ENCODE measurements at places on chromosomes 12 and 14. TPM values are rescaled to one million over a fixed set of nuclear protein-coding genes. Genes with fewer than 3 reads are reported as not detected.

AKAP3 gene
- total RNA-seq: 1.3 TPM

DNA sequence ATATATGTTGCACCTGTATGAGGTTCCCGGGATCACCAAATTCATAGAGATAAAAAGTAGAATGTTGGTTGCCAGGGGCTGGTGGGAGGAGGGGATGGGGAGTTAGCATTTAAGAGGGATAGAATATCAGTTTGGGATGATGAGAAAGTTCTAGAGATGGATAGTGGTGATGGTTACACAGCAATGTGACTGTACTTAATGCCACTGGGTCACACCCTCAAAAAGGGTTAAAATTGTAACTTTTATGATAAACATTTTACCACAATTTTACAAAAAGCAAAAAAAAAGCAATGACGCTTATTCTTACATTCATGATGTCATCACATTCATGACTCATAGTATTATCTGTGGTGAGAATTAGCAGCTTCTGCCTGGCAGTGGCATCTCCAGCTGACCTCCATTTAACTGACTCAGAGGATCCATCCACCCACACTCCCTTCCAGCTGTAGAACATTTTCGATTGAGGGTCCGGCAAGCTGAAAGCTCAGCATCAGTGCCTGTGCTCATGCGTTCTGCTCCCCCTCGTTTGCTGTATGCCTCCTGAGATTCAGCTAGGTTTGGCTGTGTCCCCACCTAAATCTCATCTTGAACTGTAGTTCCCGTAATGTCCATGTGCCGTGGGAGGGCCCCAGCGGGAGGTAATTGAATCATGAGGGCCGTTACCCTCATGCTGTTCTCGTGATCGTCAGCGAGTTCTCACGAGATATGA is 64.8 kb upstream of the TMEM260 start:
- no peak for DNase-seq

- no peak for DNase-seq
Observed at GRCh38 chr12:92492995-92493394, 209.8 kb upstream of the PLEKHG7 start.

SLCO1B1 gene
- not detected for total RNA-seq

SPATS2 gene
- 11.7 TPM for total RNA-seq

GRCh38 chr14:22140633-22141032 is 448.4 kb downstream of the DAD1 start:
- no peak for DNase-seq

GRCh38 chr12:27667540-27667939 is 28.7 kb upstream of the REP15 start:
- peak; percentile 40 for DNase-seq
